ENCODE measurements at places on chromosomes 11 and 22.

- no peak for DNase-seq
Measured at GRCh38 chr11:92852946-92853345, 116.5 kb upstream of the MTNR1B start.

DNA sequence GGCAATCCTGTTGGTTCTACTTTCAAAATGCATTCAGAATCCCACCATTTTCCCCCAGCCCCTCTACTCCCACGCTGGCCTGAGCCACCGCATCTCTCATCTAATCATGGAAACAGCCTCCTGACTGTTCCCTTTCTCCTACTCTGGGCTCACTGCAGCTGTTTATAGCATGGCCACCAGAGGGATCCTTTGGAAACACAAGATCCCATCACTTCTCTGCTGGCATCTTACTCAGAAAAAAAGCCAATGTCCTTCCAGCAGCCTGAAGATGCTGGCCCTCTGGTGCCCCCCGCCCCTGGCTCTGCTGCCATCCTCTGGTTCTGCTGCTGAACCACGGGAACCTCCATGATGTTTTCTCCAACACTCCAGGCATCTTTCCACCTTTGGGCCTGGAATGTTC, 11.1 kb downstream of the MS4A8 start:
- no peak for DNase-seq

DNA sequence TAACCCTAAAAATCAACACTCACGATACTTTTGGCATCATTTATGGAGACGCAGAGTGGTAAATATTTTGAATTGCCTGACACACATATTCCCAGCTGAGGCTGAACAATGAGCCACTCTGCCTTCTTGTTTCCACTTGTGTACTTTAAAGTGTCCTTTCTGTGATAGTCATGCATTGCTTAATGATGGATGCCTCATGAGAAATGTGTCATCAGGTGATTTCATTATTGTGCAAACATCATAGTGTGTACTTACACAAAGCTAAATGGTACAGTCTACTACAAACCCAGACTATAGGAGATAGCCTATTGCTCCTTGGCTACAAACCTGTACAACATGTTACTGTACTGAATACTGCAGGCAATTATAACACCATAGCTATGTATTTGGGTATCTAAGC, 44.2 kb downstream of the MRE11 start:
- DNase-seq = no peak

GRCh38 chr22:47433627-47434026, 671.2 kb downstream of the TBC1D22A start:
- no peak for DNase-seq

DNA sequence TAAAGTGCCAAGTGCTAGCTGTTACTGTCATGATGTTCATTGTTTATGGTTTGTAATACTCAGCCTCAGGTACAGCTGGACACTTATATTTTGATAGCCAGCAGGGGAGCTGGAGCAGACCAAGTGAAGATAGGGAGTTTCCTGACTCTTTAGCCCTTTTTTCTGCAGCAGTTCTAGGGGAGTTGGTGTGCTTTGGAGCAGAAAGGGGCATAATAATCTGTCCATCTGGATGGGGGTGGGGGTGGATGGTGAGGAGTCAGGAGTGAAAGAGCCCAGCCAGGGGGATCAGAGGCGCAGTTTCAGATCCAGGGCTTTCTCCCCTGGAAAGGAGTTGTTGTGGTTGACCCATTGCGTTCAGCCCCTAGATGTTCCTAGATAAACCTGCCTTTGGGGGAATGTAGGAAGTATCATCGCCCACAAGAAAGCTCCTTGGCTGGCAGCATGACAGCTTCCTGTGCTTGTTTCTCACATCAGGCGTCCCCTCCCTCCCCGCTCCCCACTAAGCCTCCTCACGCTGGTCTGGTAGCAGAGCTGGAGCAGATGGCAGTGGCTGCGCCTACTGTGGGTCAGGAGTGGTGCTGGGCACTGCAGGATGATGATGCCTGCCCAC, 41.9 kb downstream of the MED15 start:
- no peak for DNase-seq

DNA sequence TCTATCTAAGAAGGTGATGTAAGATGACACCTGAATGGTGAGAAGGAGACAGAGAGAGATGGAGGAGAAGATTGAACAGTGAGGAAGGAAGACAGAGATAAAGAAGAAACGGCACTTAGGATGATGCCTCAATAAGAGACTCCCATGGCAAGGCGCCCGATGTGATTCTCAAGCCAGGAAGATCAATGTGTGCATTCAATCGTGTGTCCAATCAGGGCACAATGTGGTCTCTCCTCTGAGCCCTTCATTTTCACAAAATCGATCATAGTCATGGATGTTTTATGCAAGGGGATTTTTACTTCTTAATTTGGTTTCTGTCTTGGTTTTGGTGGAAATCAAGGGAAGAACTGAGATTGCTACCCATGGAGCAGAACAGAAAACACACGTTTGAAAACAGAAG, 19.9 kb upstream of the TMPRSS13 start:
- DNase-seq = no peak

- DNase-seq = no peak
Measured at GRCh38 chr11:122248131-122248530, 132.1 kb upstream of the BLID start.

DNA sequence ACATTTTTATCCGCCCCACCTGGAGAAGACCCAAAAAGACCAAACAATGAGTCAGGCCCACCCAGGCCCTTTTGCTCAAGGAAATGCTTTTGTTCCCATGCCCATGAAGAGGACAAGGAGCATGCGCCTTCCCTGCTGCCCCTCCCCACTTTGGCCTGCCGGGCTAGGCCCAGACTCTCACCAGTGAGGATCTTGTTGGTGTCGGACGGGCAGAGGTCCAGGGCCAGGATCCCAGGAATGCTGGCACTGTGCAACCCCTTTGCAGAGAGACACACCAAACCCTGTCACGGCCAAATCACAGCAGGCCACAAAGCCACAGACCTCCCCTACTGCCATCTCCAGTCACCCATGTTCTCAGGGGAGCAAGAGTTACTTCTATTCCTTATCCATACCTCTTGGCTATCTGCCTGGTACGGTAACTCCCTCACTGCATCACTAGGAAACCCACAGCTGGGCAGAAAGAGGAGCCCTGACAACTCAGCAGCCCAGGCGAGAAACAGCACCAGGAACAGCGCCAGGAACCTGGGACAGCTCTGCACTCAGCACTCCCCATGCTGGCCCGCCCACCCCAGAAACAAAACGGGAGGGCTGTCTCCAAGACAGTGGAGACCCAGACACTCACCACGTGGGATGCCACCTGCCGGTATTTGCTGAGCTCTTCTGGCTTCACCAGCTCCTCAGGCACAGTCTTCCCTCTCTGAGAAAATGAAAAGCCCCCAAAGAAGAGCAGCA, 5.5 kb downstream of the PRPF19 start:
- no peak for DNase-seq

- DNase-seq = no peak
Measured at GRCh38 chr22:43044290-43044712, 29.4 kb upstream of the PACSIN2 start.

DNA sequence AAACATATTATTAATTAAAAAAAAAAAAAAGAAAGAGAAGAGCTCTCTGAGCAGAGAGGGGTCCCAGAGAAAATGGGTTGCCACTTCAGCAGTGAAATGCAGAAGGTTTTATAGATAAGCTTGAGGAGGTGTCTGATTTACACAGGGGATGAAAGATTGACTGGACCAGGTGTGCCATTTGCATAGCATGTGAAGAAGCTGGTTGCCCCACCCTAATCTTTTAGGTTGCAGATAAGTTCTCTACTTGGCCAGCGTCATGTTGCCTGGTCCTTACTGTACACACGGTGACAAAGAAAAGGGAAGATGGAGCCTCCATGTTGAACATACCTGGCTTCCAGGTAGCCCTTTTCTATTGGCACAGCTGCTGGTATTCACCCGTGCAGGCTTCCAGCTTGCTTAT, 41.4 kb downstream of the MS4A2 start:
- DNase-seq = no peak

GRCh38 chr22:26017932-26018331, 151.3 kb upstream of the SEZ6L start:
- DNase-seq = no peak

- no peak for DNase-seq
Measured at GRCh38 chr11:97963528-97964331, 1057.0 kb upstream of the CNTN5 start.

GRCh38 chr11:33320016-33320813, 63.0 kb downstream of the HIPK3 start:
- no peak for DNase-seq

DNA sequence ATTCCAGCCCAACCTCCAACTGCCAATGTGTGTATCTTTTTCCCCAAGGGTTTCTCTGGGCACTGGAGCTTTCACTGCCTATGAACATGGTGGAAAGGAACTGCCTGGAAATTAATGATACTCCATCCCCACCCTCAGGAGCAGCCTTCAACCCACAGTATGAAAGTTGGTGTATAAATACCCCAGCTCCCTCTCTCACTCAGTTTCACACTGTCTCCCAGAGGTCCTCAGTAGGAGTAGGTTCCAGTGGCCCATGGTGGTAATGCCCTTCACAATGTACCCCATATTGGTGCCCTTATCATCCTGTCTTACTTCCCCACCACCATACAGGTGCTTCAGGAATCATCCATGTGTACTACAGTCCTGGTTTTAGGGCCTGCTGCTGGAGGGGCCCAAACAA, 462.6 kb downstream of the MIAT start:
- DNase-seq = no peak

DNA sequence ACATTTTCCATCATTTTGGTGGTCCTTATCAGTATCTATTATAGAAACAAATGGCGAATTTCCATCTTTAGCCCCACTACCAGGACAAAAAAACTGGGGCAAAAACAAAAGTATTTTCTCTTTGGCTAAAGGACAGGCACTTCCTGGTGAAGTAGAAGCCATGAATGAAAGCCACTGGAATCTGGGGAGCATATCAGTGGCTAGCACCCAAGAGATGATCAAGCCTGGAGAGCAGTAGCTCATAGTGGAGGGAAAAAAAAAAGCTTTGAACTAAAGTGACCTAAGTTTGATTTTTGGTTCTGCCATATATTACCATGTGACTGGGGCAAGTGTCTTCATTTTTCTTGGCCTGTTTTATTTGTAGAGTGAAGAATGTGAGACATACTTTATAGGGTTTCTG, 272.3 kb downstream of the GUCY1A2 start:
- DNase-seq = no peak

- DNase-seq = no peak
Measured at GRCh38 chr11:48169717-48170116, 46.9 kb upstream of the OR4B1 start.

- DNase-seq = no peak
Measured at GRCh38 chr11:14212986-14213385, 146.0 kb downstream of the RRAS2 start.

- DNase-seq = no peak
Measured at GRCh38 chr11:132312161-132312560, 941.7 kb downstream of the NTM start.

GRCh38 chr11:60367009-60367408, 11.3 kb upstream of the MS4A7 start:
- DNase-seq = no peak

- DNase-seq = no peak
Measured at GRCh38 chr11:93123351-93123898, 74.4 kb downstream of the SLC36A4 start.

DNA sequence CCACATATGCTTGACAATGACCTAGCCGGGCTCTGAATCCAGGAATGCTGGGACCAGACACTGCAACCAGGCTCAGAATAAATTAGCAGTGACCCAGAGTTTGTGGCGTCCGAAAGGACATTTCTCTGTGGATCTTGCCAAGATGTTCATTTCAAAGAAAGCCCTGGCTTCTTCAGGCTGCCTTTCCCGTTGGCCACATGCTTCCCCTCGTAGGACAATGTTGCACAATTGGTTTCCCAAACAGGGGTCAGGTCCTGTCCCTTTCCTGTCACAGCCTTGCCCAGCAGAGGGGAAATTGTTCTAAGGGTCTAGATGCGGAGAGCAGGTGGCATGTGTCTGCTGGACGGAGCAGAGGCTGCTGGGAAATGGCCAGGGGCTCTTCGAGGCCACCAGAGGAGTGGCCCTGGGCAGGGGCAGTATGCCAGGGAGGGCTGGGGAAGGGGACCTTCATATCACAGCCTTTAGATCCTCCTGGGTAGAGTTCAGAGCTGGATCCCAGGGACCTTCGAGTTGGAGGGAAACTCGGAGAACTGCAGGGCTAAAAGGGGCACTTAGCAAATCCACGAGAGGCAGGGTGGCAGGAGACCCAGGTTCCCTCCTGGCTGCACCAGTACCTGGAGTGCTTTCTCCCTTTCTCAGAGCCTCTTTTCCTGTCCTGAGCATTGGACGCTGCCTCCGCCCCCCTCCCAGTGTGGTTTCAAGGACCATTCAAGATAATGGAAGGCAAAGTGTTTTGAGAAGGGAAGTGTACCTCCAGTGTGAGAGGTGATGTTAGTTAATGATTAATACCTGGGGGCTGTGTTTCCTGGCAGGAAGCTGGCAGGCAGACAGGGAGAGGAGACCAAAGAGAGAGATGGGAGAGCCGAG, 42.3 kb downstream of the C11orf96 start:
- peak; percentile 80 for DNase-seq

GRCh38 chr22:37233751-37234631, 10.1 kb downstream of the RAC2 start:
- DNase-seq = no peak

DNA sequence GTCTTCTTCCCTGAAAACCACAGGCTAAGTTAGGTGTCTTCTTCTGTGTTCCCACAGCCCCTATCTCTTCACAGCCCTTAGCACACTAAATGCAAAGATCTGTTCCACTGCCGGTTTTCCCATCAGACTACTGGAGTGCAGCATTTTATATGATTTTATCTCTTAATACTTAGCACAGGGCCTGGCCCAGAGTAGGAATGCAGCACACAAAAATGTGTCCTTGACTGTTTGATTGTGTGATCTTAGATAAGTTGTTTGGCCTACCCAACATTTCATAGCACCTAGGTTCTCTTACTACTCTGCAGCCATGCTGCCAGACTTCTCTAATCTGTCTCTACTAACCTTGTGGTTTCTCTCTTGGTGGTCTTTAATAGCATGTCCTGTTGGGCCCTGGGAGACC, 54.1 kb upstream of the RRM1 start:
- no peak for DNase-seq

- DNase-seq = no peak
Measured at GRCh38 chr11:124779568-124779967, 17.5 kb upstream of the ESAM start.

DNA sequence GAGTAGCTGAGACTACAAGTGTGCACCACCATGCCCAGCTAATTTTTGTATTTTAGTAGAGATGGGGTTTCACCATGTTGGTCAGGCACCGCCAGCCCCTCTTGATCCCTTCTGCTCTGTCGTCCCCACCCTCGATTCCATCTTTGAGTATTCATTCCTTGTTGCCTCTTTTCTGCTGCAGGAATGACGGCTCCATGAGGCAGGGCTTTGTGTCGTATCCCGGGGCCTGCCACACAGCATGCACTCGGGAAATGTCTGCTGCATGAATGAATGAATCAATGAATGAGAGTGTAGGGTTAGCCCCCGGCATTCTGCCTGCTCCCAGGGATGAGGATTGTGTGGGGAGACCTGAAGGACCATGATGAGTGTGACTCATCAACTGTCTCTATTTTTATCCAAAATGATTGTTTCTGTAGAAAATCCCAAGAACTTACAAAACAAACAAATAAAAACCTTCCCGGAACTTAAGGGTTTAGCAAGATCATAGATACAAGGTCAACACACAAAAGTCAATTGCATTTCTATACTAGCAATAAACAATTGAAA, 54.6 kb upstream of the SLC22A12 start:
- no peak for DNase-seq

Measured in NCI-H2227 treated with DMSO at 0.1 percent for 48 hours (cell line).